ENCODE measurements at places on chromosomes 5 and 9.

DNA sequence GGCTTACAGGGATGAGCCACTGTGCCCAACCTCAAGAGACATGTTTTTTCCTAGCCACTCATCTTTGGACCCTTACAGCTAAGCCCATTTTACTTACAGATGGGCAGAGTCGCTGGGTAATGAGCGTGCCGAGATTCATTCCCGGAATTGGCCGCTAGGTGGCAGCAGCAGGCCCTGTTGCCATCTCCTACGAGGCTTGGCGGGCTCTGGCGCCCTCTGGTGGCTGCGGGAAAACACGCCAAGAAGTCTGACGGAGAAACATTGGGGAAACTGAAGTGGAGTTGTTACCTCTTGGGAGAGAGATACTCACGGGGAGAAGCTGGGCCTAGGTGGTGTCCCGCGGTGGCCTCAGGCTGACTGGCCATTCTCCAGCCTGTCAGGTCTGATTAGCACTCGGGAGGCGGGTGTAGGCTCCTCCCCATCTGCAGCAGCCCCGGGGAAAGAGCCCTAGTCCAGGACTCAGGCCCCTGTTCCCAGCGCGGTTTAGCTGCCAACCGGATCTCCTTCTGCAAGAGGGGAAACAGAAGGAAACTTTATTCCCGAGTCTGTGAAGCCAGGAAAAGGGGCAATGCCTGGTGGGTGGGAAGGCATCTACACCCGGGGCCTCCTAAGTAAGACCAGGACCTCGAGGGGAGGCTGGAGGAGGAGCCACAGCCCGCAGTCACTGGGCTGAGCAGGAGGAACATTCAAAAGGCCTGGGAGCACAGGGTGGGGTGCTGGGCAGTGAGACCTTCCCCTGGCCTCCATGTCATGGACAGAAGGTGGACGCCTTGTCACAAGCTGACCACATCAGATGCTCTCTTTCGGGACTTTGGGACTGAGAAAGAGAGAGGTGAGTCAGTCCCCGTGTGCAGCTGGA is 9.7 kb downstream of the PTGES2 start:
- peak; percentile 100 for DNase-seq

- no peak for DNase-seq
Observed at GRCh38 chr5:5584236-5584745, 161.8 kb downstream of the ICE1 start.

DNA sequence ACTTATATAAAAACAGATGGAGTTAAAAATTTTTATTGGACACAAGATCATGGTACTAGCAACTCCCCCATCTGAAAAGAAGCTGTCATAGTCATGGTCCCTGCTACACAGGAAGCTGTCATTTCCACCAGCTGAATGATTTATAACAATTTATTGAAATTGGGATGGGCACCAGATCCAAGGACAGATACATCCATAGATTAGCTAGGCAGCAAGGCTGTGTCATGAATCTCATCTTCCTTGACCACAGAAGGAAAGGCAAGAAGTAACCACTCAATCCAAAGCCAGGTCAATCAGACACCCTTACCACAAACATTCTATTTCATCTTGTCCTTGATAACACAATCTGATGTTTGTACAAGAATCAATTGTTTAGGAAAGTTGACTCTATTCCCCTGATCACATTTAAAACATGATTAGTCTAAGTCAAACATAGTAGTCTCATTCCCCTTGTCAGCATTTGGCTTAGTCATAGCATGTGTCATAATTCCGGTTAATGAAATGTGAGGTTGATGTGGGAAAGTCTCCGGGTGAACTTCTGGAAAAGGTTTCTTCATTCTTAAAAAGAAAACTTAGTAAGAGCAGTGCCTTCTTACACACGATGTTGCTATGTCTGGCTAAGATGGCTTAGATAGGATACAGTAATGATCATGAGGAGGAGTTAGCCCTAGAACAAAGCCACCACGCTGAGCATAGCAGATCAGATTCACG is 462.6 kb upstream of the PAPPA start:
- DNase-seq, result no peak

GRCh38 chr5:139903450-139903794 is 107.8 kb downstream of the PSD2 start:
- DNase-seq, result no peak

DNA sequence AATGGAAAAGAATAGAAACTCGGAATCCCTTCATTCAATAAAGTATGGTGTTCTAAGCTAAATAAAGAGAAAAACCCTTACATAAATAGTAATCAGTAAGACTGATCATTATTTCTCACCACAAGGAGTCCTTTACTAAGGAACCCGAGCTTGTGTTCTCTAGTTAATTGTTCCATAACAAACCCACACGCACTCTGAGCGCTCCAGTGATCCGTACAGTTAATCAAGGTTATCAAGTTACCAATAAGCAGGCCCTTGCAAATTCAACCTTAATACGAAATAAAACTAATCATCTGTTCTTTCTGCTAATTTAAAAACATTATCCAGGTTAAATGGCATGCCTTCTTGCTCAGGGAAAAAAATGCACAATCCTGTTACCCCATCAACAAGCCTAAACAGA is 224.4 kb downstream of the FRMD3 start:
- no peak for DNase-seq

- DNase-seq, result no peak
Observed at GRCh38 chr9:132372177-132373095, 17.6 kb upstream of the SETX start.

GRCh38 chr5:5246736-5247135 is 106.6 kb downstream of the ADAMTS16 start:
- DNase-seq, result no peak

GRCh38 chr9:134204991-134205578 is 40.7 kb upstream of the RNU6ATAC start:
- no peak for DNase-seq

- no peak for DNase-seq
Observed at GRCh38 chr9:130536701-130537107, 42.7 kb upstream of the FUBP3 start.

GRCh38 chr9:127451608-127451857 is 223 bp downstream of the LRSAM1 start:
- no peak for DNase-seq

DNA sequence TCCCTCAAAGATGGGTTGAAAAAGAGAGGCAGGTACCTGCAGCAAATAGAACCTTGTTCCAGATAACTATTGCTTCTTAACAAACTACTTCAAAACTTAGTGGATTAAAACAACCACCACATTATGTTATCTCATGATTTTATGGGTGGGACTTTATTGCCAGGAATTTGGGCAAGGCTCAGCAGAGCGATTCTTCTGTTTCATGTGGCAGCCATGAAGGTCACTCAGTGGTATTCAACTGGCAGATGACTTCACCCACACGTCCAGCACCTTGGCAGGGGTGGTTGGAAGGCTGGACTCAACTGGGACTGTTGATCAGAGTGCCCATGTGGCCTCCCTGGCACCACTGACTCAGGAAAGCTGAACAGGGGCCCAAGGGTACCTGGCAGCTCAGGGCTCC is 112.0 kb downstream of the HSD17B3 start:
- no peak for DNase-seq

GRCh38 chr9:5571629-5572232 is 57.2 kb upstream of the RIC1 start:
- no peak for DNase-seq

GRCh38 chr5:83548581-83548980 is 77.0 kb downstream of the VCAN start:
- DNase-seq, result no peak

DNA sequence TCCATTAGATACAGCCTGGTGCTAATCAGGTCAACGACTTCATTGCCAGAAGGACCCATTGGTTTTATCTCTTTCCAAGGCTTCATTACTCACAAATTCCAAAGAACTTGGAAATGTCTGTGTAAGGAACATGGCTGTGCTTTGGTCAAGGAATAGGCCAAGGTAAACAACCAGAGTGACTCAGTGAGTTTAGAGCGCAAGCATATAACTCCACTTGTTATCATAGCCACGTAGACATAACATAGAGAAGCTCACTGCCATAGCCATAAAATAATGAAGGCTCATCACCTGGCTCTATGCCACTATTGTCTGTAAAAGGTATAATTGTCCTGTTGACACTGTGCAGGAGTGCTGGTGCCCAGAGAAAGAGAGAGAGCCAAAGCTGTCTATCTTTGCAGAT is 139.3 kb upstream of the PLCXD3 start:
- DNase-seq, result no peak

All from neural crest cell (in vitro differentiated cells).